ENCODE measurements at places on chromosomes 11 and 22.

DNA sequence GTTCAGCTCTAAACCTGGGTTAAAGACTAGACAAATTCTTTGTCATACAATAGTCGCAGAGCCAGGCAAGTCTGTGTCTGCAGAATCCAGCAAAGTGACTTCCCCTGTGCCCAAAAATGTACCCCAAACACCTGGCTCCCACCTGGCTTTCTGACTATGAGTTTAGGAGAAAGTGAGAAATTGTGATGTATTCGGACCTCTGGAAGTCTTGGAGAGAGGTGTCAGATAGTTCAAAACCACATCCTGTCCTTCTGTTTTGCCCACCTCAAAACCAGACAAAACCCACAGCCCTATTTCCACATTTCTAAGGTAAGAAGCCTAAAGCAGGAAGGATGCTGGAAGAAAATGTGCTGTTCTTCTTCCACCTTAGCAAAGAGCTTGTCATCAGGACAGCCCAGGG lies 63.8 kb upstream of the CLMP start:
- no peak for DNase-seq

DNA sequence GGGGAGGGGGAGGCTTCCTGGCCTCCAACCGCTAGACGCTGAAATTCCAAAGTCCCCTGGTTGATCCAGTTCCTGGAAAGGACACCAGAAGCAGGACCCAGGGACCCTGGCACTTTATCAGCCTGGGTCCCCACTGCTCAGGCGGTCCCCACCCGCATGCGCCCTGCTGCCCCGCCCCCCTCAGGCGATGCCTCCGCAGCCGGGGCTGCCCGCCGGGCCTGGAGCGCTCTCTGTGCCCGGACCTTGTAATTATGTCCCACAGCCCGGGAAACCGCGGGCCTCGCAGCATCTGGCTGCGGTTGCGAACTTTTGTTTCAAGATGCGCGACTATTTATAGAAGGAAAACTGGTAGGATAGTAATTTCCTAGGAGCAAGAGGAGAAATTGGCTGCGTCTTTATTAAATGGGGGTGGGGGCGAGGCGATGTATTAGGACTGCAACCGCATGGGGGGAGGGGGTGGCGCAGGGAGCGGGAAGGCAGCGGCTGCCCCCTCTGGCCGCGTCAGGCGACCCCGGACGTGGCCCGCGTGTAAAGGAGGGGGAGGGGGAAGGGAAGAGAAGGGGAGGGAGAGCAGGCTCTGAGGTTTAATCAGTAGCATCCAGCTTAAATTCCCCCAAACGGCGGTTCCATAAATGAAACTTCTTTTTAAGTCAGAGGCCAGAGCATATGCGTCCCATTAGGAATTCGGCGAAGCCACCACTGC lies 6.1 kb downstream of the WNT7B start:
- no peak for DNase-seq

DNA sequence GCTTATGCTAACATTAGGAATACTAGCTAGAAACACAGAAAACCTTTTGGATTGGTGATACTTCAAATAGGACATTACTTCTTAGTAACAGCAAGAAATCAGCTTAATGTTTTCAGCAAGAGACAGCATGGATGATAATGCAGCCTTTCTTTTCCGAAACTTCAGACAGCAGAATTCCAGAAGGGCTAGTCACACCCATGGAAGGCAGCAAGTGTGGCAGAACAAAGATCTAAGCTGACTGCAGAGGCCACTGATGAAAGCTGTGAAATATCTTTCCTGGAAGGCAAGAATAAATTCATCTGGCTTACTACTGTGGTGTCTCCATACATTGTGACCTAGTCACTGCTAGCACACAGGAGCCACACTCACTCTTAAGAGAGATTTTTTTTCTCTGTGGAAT lies 100.3 kb downstream of the CCDC83 start:
- DNase-seq, result no peak

DNA sequence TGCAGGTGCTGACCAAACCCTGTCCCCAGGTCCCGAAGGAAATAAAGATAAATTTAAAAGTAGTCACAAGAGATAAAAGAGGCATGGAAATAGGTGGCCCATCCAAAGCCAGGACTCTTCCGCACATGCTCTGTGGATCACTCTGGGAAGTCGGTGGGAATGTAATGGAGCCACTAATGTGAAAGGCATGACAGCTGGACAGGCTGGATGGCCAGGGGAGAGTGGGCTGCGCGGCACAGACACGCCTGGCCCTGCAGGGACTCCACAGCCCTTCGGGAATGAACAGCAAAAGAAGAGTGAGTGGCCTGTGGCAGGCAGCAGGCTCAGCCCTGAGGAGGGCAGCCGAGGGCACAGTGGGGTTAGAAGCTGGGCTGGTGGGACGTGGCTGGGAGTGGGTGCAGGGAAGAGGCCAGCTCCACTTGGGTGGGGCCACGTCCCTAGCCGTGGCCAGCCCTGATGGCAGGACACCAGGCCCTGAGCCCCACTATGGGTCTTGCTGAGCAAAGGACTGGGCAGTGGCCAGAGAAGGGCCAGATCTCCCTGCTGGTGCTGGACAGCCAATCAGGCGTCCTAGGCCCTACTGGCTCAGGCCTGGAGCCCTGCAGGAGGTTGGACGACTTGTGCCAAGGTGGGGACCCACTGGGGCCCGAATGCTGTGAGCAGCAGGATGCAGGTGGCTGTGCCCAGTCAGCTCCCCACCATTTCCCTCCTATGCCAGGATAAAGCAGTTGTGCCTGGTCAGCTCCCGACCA lies 31.3 kb upstream of the GNB1L start:
- no peak for DNase-seq

DNA sequence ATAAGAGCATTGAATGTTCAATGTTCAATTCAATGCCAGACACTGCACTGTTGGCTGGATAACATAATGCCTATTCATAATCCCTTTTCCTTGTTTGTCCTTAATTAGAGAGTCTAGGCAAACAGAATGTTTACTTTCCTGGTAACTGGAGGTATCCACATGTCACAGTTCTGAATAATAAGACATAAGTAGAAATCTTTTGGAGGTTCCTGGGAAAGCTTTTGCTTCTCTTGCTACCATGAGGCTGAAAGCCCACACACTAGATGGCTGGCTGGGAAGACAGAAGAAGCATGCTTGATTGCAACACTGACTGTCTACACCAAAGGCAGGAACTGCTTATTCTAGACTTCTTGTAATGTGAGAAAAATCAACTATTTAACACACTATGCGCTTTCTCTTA lies 79.5 kb downstream of the GAB2 start:
- no peak for DNase-seq

DNA sequence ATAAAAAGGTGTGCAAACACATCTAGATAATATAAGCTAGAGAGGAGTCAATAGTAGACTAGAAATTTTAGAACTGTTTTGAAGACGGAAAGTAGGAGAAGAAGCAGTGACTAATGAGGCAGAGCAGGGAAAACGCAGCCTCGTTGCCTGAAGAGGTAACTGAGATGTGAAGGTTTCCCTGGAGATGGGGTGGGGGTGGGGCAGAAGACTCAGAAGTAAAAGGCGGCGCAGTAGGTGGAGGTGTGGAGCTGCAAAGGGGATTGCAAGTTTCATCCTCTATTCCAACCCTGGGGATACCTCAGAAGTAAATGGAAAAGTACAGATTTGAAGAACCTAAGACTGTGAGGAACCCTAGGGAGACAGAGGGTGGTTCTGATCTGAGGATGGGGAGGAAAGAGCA lies 109.5 kb downstream of the TMPRSS5 start:
- no peak for DNase-seq

DNA sequence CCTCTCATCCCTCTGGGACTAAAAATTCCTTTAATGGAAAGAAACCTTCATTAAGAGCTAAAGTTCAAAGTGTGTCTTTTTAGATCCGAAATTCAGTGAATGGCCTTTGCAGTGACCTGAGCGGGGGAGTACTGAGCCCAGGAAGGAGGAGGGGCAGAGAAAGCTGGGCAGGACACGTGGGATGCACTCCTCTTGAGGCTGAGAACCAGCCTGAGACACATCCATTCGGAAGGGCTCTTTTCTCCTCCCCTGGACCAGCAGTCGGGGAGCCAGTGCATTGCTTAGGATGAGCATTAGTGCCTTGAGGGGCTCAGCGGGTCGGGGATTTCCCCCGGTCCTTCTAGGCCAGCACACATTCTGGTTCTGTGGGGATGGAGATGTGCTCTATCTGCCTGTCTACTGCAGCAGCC lies 258.9 kb upstream of the B3GAT1 start:
- DNase-seq, result no peak

DNA sequence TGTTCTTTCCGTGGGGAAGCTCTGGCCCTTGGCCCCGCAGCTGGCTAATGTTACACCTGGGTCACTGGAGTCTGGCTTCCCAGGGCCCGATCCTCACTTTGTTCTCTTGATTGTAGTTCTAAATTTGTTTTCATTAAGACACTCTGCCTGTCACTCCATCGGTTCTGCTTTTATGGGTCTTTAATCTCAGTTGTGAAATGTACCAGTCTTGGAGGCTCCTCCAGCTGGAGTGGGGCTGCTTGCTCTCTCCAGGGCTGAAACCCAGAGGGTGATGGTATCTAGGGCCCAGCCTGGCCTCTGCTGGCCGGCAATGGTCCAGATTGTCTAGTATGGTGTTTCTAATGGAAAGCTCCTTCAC lies 352.9 kb downstream of the TENM4 start:
- DNase-seq, result no peak
